ENCODE measurements at places on chromosomes 6 and 20. TPM values are rescaled to one million over a fixed set of nuclear protein-coding genes. Genes with fewer than 3 reads are reported as not detected.

DNA sequence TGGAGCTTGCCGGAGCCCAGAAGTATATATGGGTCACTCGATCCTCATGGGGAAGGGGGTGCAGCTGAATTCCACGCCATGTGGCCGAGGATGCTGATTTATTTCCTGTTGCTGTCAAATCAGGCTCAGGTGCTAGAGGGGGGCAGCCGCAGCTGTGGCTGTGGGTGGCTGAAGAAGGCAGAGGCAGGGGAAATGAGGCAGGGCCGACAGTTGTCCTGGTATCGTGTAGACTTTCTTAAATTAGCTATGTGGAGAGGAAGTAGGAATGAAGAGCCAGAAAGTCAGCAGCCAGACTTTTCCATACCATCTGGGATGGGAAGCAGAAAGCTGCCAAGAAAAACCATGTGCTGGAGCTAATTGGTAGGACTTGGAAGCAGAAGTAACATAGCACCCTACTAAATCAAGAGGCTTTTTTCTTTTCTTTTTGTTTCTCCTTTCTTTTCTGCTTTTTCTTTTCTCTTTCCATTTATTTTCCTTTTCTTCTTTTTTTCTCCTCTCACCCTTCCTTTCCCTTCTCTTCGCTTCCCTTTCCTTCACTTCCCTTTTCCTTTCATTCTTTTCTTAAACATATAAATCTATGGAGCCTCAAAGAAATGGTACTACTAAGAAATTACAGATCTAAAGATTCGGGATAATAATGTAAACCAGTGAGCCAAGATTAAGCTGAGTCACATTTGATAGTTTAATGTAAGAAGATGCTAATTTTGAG, 90.6 kb upstream of the CD83 start:
- H3K27me3 ChIP-seq, result no peaks in the 10 kb centered on the region
- H3K4me3 ChIP-seq, result no peak overlapping the region
- no peak overlapping the region for H3K27ac ChIP-seq
- DNase-seq, result no peak
- H3K4me1 ChIP-seq, result peaks cover 12% of the 10 kb centered on the region
- no peaks in the 10 kb centered on the region for H3K36me3 ChIP-seq

DNA sequence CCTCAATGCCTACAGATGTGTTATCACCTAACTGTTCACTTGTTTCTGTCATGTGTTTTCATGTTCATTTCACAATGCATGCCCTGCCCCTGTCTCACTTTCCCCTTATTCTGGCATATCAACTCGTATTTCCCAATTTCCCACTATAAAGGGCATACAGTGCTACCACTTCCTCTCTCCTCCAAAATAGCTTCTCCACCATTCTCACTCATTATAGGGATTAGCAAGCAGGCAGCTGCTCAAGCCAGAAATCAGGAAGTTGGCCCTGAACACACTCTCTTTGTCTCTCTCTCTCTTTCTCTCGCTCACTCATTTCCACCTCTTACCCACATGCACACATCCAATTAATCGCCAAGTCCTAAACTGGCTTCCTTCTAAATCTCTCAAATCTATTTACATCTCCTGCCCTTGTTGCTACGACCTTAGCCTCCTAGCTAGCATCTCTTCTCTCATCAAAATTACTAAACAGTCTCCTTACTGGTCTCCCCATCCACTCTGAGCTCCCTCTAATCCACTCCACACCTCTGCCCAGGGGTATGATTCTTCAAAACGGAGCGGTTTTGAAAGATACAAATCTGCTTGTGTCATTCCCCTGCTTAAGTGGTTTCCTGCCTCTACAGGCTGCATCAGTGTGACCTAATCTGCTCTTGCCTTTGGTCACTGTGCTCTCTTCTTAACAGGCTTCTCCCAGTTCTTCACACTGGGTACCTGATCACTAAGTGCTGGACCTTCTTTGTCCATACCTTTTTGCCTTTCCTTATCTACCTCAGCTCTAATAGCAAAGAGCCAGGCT, 196.2 kb downstream of the BTBD9 start:
- no peaks in the 10 kb centered on the region for H3K36me3 ChIP-seq
- H3K27me3 ChIP-seq, result no peaks in the 10 kb centered on the region
- no peaks in the 10 kb centered on the region for H3K4me1 ChIP-seq
- no peak overlapping the region for H3K27ac ChIP-seq
- H3K4me3 ChIP-seq, result no peak overlapping the region
- DNase-seq, result no peak

Gene ANGPT4
- total RNA-seq, result under 0.01 TPM

DNA sequence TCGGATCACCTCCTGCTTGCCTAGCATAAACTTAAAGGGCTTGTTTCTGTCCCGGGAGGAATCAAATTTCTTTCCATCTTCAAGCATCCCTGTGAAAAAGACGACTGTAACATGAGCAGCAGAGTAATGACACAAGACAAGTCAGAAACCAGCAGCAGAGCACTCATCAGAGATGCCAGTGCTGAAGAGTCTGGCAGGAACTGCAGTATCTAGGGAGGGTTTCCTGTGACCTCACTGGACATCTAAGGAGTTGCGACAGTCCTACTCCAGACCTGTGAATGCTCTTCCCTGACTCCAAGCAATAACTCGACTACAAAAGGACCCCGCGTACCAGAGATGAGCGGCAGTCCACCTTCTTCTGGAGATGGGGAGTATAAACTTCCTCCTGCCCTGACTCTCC, 17.3 kb downstream of the FKBP1A start:
- no peaks in the 10 kb centered on the region for H3K36me3 ChIP-seq
- H3K27me3 ChIP-seq, result no peaks in the 10 kb centered on the region
- no peak for DNase-seq
- H3K4me3 ChIP-seq, result no peak overlapping the region
- peaks cover 28% of the 10 kb centered on the region for H3K4me1 ChIP-seq

- H3K27ac ChIP-seq, result no peak overlapping the region
- H3K4me1 ChIP-seq, result peaks cover 4% of the 10 kb centered on the region
- no peaks in the 10 kb centered on the region for H3K36me3 ChIP-seq
- H3K27me3 ChIP-seq, result no peaks in the 10 kb centered on the region
- DNase-seq, result no peak
Observed at GRCh38 chr6:48069280-48069679, 41.7 kb downstream of the PTCHD4 start.

Gene CST5
- total RNA-seq, result not detected

Gene TAF11
- total RNA-seq, result 16.6 TPM

- no peak overlapping the region for H3K4me3 ChIP-seq
- H3K27me3 ChIP-seq, result no peaks in the 10 kb centered on the region
- H3K36me3 ChIP-seq, result no peaks in the 10 kb centered on the region
- DNase-seq, result no peak
- H3K4me1 ChIP-seq, result no peaks in the 10 kb centered on the region
Observed at GRCh38 chr20:24153101-24154040, 164.8 kb upstream of the GGTLC1 start.

GRCh38 chr6:84204011-84204410, 23.4 kb downstream of the CEP162 start:
- no peaks in the 10 kb centered on the region for H3K36me3 ChIP-seq
- no peak overlapping the region for H3K27ac ChIP-seq
- no peaks in the 10 kb centered on the region for H3K27me3 ChIP-seq
- no peaks in the 10 kb centered on the region for H3K4me1 ChIP-seq

GRCh38 chr20:43690943-43691598, 24.2 kb downstream of the MYBL2 start:
- no peaks in the 10 kb centered on the region for H3K36me3 ChIP-seq
- H3K4me3 ChIP-seq, result no peak overlapping the region
- H3K27ac ChIP-seq, result no peak overlapping the region
- H3K27me3 ChIP-seq, result no peaks in the 10 kb centered on the region

Gene MOXD1
- 0.66 TPM for total RNA-seq

Gene OR2H2
- not detected for total RNA-seq

Gene GPR6
- total RNA-seq, result not detected

DNA sequence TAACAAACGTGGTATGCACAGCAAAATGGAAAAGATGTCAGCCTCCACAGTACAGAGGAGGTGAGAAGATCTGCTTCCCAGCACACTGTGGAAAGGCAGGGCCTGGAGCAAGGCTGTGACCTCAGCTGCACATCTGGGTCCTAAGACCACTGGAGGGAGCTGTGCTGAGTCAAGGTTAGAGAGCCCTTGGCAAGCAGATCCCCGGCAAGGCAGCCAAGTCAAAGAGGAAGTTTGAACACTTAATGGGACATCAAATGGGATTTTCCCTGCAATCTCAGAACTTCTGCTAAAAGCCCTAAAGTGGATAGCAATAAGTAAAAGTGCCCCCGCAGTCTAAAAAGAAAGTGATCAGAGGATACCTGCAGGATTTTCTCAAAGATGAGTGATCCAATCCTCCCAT, 39.5 kb downstream of the UNC5CL start:
- H3K27ac ChIP-seq, result peak overlapping the region; percentile 7
- no peak overlapping the region for H3K4me3 ChIP-seq
- H3K4me1 ChIP-seq, result peaks cover 68% of the 10 kb centered on the region
- peak; percentile 90 for DNase-seq
- H3K27me3 ChIP-seq, result no peaks in the 10 kb centered on the region

Gene SAPCD1
- total RNA-seq, result 2.0 TPM

DNA sequence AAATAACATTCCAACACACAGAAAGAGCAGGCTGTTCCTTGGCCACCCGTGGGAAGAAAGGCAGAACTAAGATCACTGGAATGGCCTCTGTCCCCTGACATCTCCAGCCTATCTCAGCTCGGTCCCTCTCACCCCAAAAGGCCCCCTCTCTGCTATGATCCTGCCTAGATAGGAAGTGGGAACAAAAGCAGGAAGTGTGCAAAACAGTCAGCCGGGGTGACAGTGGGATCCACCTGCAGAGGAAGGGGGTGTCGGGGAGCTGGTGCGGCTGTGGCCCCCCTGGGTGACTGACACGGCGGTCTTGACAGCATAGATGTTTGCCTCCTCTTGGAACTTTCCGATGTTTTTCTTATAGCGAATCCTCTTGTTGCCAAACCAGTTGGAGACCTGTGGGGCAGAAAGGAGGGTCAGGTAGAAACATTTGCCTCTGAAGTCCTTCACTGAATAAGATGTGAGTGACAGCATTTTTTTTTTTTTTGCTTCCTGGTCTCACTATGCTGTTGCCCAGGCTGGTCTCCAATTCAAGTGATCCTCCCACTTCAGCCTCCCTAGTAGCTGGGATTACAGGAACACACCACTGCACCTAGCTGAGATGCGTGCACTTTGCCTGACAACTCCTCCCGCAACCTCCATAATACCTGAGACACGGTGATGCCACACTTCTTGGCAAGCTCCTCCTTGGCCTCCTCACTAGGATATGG, 2.8 kb downstream of the PBX2 start:
- DNase-seq, result no peak
- H3K36me3 ChIP-seq, result no peaks in the 10 kb centered on the region
- H3K4me3 ChIP-seq, result no peak overlapping the region
- no peaks in the 10 kb centered on the region for H3K27me3 ChIP-seq
- H3K27ac ChIP-seq, result no peak overlapping the region
- peaks cover 33% of the 10 kb centered on the region for H3K4me1 ChIP-seq

DNA sequence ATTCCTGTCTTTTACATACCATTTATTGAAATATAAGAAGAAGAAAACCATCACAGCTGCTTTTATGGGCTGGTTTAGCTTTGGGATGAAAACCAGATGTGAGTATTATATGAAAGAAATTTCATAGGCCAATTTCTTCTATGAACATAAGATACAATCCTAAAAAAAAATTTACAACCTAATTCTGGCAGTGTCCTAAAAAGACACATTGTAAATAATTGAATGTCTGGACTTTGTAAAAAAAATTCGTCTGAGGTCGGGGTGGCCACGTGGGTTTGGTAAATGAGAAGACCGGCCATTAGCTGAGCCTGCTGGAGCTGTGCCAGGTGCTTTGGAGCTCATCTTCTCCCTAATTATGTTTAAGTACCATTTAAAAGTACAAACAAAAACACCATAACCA, 26.8 kb downstream of the DACT2 start:
- H3K27ac ChIP-seq, result no peak overlapping the region
- DNase-seq, result no peak

DNA sequence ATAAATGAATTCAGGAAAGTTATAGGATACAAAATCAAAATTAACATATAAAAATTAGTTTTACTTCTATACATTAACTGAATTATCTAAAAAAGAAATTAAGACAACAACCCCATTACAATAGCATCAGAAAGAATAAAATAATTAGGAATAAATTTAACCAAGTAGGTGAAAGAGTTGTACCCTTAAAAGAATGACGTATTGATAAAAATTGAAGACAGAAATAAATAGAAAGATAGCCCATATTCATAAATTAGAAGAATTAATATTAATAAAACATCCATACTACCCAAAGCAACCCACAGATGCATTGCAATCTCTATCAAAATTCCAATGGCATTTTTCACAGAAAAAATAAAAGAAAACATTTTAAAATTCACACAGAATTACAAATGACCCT, 242.8 kb downstream of the MMUT start:
- no peak overlapping the region for H3K4me3 ChIP-seq
- no peak for DNase-seq
- H3K36me3 ChIP-seq, result no peaks in the 10 kb centered on the region
- no peak overlapping the region for H3K27ac ChIP-seq
- no peaks in the 10 kb centered on the region for H3K27me3 ChIP-seq

GRCh38 chr6:33670971-33671743, 40.3 kb downstream of the UQCC2 start:
- H3K27ac ChIP-seq, result no peak overlapping the region
- DNase-seq, result no peak
- H3K27me3 ChIP-seq, result no peaks in the 10 kb centered on the region
- peaks cover 9% of the 10 kb centered on the region for H3K36me3 ChIP-seq

- no peaks in the 10 kb centered on the region for H3K36me3 ChIP-seq
- no peaks in the 10 kb centered on the region for H3K27me3 ChIP-seq
- DNase-seq, result no peak
- no peak overlapping the region for H3K27ac ChIP-seq
Observed at GRCh38 chr20:37823296-37823980, 79.5 kb upstream of the VSTM2L start.

GRCh38 chr6:113805811-113806495, 51.2 kb upstream of the MARCKS start:
- H3K27me3 ChIP-seq, result no peaks in the 10 kb centered on the region
- peaks cover 4% of the 10 kb centered on the region for H3K4me1 ChIP-seq
- H3K27ac ChIP-seq, result no peak overlapping the region
- H3K36me3 ChIP-seq, result no peaks in the 10 kb centered on the region

- H3K36me3 ChIP-seq, result no peaks in the 10 kb centered on the region
- H3K27ac ChIP-seq, result no peak overlapping the region
- H3K27me3 ChIP-seq, result no peaks in the 10 kb centered on the region
- H3K4me1 ChIP-seq, result peaks cover 35% of the 10 kb centered on the region
- H3K4me3 ChIP-seq, result no peak overlapping the region
- peak; percentile 65 for DNase-seq
Observed at GRCh38 chr6:124999105-124999764, 37.0 kb downstream of the RNF217 start.

DNA sequence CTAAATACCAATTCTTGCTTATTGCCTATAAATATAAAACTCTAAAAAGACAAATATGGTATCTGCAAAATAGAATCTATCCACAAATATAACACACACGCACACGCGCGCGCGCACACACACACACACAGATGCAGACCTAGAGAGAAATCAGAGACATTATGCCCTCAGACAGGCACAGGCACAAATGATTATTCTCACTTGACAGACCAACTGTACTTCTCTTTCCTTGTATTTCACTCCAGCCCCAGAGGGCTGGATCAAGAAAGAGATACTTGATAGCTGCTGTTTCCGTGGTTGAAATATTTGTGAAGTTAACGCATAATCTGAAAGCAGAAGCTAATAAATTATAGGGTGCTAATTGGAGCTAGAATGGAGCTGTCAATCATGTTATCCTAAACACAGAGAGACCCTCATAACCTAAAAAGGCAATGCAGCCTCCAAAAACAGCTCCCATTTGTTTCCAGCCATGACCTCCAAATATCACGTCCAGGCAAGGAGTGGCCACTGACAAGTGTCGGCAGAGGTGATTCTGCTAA, 11.5 kb downstream of the VGLL2 start:
- no peaks in the 10 kb centered on the region for H3K36me3 ChIP-seq
- no peak overlapping the region for H3K27ac ChIP-seq
- no peak overlapping the region for H3K4me3 ChIP-seq
- H3K27me3 ChIP-seq, result no peaks in the 10 kb centered on the region
- no peak for DNase-seq

All from body of pancreas (tissue), 4 donors.